ENCODE measurements at places on chromosomes 5 and 9. TPM values are rescaled to one million over a fixed set of nuclear protein-coding genes. Genes with fewer than 3 reads are reported as not detected.

DNA sequence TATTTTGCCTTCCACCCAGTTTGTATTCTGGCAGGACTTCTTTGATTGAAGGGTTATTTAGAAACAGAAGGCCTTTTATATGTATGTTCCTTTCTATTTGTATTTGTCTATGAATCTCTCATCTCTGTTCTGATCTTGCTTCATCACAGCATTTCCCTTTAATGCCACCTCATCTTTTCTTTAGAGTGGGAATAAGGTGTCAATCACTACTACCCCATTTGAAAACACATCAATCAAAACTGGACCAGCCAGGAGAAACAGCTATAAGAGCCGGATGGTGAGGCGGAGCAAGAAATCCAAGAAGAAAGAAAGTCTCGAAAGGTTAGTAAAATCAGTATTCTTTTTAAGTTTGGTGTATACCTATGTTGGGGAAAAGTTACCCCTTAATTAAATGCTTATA lies 36.3 kb downstream of the CD180 start:
- peak; percentile 27 for DNase-seq

GRCh38 chr5:67806654-67807438 lies 408.7 kb upstream of the PIK3R1 start:
- no peak for DNase-seq

Gene NUTM2F
- total RNA-seq = not detected

- no peak for DNase-seq
Measured at GRCh38 chr5:69288688-69289087, 43.9 kb downstream of the CCDC125 start.

- DNase-seq = peak; percentile 58
Measured at GRCh38 chr9:115015018-115015635, 84.7 kb upstream of the TNFSF8 start.

DNA sequence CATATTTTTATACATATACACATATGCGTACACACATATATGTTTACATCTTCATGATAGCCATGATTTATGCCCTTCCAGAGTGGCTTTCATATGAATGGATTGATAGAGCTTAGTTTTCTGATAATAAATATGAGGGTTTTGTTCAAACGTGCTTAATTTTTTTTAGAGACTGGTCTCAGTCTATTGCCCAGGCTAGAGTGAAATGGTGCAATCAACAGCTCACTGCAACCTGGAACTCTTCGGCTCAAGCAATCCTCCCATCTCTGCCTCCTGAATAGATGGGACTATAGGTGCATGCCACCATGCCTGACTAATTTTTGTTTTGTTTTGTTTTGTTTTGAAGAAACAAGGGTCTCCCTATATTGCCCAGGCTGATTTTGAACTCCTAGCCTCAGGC lies 48.6 kb upstream of the ZSWIM6 start:
- no peak for DNase-seq

DNA sequence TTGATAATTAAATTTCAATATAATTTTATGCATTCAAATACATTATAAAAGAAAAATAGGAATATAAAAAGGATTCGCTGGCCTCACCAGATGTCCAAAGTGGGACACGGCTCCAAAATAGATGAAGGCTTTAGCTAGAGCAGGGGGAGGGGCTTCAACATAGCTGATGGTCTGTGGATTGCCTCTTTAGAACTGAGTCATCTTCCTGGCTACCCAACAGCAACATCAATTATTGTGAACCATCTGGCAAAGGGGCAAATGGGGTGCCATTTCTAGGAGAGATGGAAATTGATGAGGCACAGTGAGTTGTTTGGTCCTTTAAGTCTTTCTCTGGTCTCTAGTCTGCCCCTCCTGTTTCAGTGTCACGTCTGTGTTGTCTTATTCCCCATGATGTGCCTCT lies 44.2 kb upstream of the CD180 start:
- no peak for DNase-seq

All from PC-3 (cell line).